ENCODE measurements at places on chromosomes 5 and 9.
A peak's percentile ranks its signal among the peaks of the same experiment; 100 is the strongest.

DNA sequence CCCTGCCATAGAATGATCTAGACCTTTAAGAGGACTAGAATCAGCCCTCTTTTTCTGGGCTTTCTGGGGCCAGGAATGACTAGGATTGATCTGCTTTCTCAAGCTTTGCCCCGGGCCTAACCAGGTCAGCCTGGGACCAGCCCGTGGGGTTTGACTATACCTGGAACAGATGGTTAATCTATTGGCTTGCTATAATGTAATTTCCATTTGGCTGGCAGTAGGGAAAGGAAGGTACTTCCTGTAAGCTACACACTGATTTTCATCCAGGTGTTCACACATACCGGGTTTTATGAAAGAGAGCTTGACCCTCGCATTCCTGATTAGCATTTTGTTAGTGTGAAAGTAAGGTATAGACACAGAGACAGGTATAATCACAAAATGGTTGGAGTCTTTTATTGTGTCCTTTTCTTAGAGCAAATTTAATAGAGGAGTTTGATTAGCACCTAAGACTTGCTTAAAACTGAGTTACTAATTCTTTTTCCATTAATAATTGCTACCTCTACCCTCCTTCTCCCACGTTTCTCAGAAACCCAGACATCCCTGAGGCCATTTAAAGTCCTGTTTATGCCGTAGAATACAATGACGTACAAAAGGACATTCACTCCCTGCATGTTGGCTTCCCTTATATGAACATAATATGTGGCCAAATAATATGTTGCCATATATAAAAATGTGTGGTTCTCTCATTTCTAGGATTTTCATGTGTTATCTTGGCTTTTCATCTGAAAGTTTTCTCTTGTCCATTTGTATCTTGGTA lies 17.3 kb downstream of the LNPEP start:
- DNase-seq, result no peak

DNA sequence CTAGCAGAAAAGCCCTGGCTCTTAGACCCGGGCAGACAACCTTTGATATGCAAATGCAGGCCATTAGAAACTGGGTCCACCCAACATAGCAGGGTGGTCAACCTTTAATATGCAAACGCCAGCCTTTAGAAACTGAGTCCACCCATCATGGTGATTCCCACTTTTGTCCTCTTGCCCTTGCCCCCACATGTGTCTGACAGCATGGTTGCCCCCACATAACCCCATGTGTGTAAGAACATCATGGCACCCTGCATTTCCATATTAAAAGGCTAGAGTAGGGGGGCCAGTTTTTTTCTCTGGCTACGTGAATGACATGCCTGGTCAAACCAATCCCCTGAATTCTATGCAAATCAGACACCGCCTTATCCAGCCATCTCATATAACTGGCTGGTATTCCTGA lies 273.2 kb upstream of the PRDM9 start:
- DNase-seq, result no peak

GRCh38 chr5:98492258-98492657 lies 281.2 kb upstream of the RGMB start:
- no peak for DNase-seq

- DNase-seq, result no peak
Measured at GRCh38 chr9:21903380-21903965, 90.7 kb downstream of the CDKN2A start.

DNA sequence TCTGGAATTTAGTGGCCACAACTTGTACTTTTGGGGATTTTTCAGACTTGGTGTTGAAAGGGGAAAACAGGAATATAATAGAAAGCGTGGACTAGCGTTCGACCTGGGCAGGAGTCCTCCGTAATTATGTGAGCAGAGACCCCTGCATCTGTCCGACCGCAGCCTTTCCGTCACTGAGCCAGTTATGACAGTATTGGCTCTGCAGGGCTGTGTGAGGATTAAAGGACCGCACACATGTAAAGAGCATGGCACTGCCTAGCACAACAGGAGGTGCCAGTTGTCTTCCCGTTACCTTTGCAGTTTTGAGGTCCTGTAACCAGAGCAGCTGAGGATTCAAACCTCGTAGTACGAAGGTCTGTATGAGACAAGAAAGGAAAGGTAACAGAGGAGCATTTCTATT lies 1.2 kb downstream of the B4GALT7 start:
- DNase-seq, result no peak

GRCh38 chr9:108272349-108272899 lies 583.4 kb downstream of the ACTL7B start:
- no peak for DNase-seq

GRCh38 chr9:70481471-70481870 lies 67.0 kb upstream of the KLF9 start:
- no peak for DNase-seq

DNA sequence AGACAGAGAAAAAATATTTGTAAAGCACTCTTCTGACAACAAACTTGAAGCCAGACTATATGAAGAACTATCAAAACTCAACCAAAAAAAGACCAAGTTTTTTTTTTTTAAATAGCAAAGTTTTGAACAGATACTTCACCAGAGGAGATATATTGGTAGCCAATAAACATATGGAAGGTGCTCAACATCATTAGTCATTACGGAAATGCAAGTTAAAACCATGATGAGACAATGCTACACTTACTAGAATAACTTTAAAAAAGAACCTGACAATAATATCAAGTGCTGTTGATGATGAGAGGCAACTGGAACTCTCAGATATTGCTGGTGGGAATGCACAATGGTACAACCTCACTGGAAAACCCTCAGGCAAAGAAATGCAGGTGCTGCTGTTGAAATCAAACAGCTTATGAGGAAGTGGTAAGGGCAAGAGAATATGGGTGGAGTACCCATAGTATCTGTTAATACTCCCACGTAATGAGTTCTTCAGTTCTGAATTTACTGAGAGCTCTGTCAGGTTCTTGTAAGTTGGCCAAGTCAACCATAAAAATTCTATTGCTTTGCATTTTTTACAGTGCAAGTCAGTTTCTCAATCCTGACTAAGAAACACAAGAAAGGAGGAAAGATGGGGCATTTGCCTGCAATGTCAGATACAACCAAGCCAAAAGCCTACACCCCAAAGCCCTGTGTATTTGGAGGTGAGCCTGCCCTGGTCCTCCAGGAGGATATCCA lies 87.3 kb upstream of the GNAQ start:
- peak; percentile 52 for DNase-seq

GRCh38 chr9:98811051-98811650 lies 3.7 kb downstream of the GALNT12 start:
- DNase-seq, result no peak

- DNase-seq, result no peak
Measured at GRCh38 chr5:120988941-120989340, 524.8 kb downstream of the PRR16 start.

DNA sequence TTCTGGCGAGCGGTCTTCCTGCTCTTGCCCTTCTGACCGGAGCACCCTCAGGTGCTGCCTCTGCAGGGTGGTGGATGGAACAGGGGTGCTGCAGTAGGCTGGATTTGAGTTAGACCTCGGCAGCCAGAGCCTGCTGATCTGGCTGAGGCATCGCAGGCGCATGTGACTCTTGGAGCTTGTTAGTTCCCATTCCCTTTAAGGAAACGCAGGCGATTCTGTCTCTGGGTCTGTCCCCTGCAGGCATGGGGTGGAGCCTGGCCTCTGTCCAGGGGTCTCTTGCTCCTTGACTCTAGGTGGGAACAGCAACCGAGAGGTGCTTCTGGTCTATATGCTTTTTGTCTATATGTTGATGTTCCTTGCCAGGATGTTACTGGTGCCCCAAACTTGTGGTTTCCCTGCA lies 3.1 kb downstream of the WNK2 start:
- no peak for DNase-seq

- DNase-seq, result no peak
Measured at GRCh38 chr5:181265092-181265671, 4.2 kb upstream of the TRIM52 start.

DNA sequence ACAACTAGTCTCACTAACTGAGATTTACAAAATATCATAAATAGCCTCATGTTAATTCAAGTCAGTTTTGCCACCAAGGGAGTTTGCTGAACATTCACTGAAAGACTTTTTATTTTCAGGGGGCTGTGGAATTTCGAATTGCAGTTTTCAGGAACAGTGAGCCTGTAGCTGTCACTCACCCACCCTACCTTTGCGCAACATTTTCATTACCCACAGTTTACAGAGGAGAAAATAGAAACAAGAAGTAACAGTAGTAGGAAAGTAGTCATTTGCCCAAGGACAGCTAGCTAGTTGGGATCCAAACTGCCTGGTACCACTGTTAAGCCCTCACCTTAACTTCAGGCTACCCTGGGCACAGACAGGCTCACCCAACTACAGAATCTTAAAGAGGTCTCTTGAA lies 154.1 kb downstream of the ADAMTS12 start:
- no peak for DNase-seq

DNA sequence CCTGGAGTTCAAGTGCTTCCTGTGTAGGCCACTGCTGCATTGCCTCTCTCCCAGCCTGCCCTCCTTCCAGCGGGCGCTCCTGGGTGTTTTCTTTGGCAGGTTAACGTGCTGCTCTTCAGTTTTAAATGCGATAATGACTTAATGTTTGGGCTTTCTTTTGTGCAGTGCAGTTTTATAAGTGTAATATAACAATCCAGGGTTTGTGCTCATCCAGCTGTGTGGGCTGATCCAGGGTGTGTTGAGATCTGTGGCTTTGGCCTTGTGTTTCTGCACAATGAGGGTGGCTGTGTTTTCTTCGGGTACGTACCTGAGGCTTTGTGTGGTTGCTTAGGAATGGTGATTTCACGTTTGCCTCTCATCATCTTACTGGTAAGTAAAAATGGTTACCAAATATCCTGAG lies 50.6 kb downstream of the PCSK5 start:
- no peak for DNase-seq

DNA sequence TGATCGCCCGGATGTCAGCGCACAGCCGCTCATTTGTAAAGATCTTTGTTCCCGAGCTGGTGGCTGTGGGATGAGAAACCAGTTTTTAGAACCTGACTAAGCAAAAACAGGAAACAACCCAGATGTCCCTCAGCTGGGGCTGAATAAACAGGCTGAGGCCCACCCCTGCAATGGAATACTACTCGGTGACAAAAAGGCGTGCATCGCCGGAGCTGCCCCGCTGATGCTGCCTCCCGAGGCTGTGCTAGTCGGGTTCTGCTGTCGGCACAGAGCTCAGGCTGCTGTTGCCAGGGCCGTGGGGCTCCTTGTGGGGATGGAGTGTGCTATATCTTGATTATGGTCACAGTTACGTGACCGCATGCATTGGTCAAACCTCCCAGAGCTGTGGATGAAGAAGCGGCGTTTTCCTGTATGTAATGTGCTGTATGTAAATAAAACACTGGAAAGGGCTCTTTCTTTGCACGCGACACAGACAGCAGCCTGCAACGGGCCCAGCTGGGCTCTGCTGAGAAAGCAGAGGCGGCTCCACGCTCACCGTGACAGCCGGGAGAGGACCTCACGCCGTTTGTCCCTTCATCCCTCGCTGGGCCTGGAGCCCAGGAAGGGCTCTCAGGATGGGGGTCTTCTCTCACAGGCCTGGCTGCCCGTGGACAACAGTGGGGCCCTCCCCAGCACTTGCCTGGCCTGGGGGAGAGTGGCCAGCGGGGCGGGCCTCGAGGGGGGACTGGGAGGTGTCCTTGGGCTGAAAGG lies 51.5 kb upstream of the RNU6ATAC start:
- no peak for DNase-seq

- peak; percentile 5 for DNase-seq
Measured at GRCh38 chr9:34430843-34431437, 27.4 kb downstream of the FAM219A start.

GRCh38 chr9:70576116-70576515 lies 161.7 kb upstream of the KLF9 start:
- DNase-seq, result no peak

DNA sequence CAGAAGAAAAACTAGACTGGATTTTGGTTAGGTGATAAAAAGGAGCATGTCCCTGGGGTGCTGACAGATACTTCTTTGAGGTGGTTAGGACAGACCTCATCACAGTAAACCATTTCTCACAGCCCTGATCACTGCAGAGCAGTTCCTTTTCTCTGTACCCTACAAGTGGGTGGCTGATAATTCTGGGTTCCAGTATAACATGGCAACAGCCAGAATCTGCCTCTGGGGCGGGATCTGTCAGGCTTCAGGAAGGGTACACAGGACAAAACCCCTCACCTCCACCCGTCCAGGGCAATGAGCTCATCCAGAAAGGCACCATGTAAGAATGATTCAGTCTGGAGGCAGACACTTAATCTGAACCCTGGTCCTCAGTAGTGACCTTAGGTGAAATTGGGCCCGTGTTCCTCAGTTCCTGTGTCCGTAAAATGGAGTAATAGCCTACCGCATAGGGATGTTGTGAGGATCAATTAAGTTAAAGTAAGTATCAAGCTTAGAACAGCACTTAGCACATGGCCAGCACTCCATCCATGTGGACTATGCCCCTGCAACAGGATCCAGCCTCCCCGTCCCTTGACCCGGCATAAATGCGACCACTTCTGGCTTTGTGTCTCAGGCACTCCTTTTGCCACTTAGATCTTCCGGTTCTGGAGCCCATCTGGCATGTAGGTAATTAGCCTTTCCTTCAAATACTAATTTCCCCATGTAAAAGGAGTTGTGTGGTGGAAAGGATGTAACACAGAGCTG lies 129.2 kb downstream of the LHFPL2 start:
- no peak for DNase-seq

GRCh38 chr5:158207733-158208132 lies 348.8 kb upstream of the CLINT1 start:
- no peak for DNase-seq

DNA sequence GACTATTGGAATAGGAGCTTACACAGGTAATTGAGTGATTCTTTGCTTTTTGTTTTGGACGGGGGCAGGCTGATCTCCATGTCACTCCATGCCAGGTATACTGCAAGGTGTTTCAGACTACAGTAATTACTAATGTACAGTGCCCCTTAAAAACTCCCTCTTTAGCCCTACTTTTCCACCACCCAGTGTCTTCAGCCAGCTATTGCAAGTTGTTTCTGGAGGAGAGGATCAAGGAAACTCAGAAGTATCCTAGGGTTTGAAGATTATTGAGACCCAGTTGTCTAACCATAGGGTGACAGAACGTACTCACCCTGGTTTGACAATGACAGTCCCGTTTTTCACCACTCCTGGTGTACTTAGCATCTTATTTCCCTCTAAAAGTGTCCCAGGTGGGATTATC lies 13.4 kb downstream of the CFAP95 start:
- DNase-seq, result no peak

DNA sequence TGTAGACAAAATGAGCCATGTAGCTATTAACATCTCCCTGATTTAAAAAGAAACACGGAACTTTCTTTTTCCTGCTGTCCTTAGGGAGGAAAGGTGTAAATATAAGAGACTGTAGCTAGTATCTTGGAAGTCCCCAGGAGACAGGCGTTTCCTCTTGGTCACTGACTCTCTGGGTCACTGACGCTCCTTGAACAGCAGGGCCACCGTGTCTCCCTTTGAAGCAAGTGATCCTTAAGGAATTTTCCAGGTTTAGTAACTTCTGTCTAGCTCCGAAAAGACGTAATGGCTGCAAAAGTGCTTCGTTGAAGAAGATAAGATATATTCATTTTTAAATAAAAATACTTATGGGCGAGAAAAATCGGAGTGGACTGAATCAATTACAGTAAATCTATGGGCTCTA lies 745 bp upstream of the CLTA start:
- DNase-seq, result no peak

- no peak for DNase-seq
Measured at GRCh38 chr9:130844044-130844451, 9.0 kb downstream of the ABL1 start.
